ENCODE measurements at places on chromosomes 4 and X.

DNA sequence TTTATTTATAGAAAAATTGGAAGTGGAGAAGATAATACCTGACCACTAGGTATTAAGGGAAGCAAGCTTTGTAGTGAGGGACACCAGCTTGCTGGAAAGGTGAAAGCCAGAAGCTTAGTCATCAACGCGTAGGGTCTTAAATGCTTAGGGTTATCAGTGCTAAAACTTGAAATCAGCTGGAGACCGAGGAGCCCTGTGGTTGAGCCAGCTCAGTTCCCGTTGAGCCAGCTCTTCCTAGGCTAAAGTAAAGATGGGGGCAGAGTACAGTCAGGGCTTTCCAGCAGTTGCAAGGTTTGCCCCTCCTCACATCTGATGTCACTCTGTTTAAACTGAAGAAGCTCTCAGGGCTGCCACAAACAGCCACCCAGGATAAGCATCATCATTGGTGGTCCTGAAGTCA, 240.7 kb downstream of the DCLK2 start:
- peak; percentile 37 for DNase-seq

DNA sequence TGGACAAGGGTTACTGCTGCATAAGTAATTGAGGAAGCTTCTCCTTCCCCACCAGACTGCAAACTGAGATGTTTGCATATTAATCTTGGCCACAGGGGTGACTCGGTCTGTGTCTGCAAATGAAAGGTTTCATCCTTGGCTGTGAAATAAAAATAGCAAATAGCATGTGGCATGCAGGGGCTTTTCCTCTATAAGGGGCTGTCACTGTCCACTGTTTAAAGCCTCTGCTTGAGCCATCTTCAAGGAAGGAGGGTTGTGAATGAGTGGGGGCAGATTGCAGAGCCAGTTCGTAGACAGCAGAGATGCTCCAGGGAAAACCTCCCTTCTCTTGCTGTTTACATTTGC, 33.3 kb downstream of the TMSB4X start:
- DNase-seq, result no peak

- no peak for DNase-seq
These were observed 23.2 kb downstream of the TRMT44 start for GRCh38 chr4:8463811-8464210.

DNA sequence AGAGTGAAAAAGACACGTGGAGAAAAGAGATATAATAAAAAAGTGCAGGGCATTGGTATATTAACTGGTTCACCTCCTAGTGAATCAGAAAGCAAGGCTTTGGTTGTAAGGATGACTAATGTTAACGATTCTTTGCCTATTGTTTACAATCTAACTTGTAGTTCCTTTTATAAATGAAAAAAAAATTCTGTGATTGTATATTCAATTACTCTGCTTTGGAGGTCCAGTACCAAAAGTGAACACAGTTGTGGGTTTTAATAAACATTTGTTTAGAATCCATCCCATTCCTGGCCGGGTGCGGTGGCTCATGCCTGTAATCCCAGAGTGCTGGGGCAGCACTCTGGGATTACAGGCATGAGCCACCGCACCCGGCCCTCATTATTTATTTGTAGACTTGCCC, 36.9 kb upstream of the PRSS12 start:
- DNase-seq, result peak; percentile 75
